ENCODE measurements at places on chromosomes 2 and 18.

DNA sequence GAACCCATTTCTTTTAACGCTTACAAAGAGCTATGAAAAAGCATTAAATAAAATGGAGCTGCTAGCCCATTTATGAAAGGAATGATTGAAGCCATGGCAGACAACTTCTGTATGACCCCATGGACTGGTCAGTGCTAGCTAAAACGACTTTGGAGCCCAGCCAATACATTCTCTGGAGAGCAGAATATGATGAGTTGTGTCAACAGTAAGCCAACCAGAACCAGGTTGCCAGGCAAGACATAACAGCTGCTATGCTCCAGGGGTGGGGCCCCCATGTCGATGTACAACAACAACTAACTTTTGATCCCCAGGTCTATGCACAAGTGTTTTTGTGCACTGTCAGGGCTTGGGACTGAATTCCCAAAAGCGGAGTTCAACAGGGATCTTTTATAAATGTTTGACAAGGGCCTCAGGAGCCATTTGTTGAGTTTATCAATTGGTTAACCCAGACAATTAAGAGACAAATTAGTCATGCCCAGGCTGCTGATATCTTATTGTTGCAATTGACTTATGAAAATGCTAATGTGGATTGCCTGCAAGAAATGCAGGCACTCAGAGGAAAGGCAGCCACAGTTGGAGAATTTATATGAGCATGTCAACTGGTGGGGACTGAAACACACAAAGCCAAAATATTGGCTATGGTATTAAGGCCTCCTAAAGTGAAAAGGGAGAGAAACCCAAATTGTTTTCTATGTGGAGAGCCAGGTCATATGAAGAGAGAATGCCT lies 64.6 kb upstream of the MYO3B start:
- DNase-seq, result no peak

- DNase-seq, result no peak
Observed at GRCh38 chr18:45255197-45255890, 359.9 kb upstream of the SLC14A2 start.

DNA sequence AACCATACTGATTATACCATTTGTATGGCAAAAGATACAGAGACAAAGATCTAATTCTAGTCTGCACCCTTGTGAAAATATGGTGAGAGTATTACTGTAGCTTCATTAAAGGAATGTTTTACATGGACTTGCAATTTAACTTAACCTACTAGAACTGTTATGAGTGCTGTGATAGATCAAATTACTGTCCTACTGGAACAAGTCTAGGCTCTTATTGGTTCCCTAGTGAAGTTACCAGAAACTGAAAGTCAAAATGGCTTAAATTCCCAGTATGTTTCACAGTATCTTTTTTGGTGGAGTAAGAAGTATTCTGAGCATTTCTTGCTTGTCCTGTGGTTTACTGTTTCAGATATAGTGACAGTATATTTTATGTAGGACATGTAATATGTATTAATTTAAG lies 3.8 kb upstream of the TBR1 start:
- DNase-seq, result no peak

- DNase-seq, result peak; percentile 98
Observed at GRCh38 chr2:128027801-128028667, at the start of gene SAP130. Gene SAP130, minus strand, starts transcription at chr2:128028059. Its CDS starts 1,767 bp downstream, at chr2:128026292.

- no peak for DNase-seq
Observed at GRCh38 chr2:1754461-1755170, 10.3 kb upstream of the PXDN start.

- peak; percentile 74 for DNase-seq
Observed at GRCh38 chr2:58571181-58571852, 330.2 kb upstream of the FANCL start.

DNA sequence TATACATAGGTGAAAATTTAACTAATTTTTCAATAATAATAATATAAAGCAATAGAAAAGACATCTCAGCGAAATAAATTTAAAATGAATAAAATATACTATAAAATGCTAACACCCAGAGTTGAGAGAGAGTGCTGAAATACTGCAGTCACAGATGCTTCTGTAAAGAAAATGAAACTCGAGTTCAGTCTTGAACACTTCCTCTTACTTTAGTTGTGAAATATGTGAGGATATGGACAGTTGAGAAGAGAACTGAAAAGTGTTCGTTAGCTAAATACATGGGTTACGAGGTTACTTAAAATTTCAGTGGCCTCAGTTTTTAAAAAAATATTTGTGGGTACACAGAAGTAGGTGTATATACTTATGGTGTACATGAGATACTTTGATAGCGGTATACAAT lies 106.8 kb downstream of the DNAH7 start:
- DNase-seq, result no peak

- DNase-seq, result no peak
Observed at GRCh38 chr2:56918790-56919189, 735.0 kb downstream of the CCDC85A start.

- DNase-seq, result peak; percentile 77
Observed at GRCh38 chr2:70103531-70104061, 16.3 kb downstream of the PCBP1 start.

DNA sequence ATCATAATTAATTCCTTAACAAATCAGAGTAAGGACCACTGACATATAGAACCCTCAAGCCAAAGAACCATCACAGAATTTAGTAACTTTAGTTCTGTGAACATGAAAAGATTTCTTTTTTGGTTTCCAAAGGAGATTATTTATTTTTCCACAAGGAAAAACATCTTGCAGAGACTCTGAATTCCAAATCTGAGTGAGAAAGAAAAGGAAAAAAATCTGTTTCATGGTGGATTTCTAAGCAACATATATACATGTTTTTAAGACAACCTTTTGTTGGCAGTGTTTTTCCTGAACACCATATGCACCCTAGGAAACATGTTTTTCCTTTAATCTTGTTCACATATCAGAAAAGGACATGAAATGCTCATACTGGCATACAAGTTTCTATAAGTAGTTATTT lies 149.8 kb downstream of the AGPS start:
- no peak for DNase-seq

GRCh38 chr18:3605954-3606443 lies 156.0 kb downstream of the TGIF1 start:
- DNase-seq, result no peak

DNA sequence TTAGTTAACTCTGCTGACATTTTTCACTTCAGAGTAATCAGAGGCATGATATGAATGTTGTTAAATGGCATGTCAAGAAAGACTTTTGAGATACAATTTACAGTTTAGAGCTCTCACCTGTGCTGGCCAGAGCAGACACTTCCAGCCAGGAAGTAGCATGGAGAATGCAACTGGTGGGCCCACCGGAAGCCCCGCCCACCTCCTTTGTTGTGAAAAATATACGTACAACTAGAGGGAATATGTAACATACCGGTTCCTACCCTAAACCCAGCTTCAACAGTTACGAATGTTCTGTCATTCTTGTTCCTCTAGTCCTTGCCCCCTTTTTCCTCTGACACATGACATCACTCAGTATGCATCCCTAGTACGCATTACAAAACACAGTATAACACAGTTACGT lies 70.2 kb upstream of the ITM2C start:
- no peak for DNase-seq

DNA sequence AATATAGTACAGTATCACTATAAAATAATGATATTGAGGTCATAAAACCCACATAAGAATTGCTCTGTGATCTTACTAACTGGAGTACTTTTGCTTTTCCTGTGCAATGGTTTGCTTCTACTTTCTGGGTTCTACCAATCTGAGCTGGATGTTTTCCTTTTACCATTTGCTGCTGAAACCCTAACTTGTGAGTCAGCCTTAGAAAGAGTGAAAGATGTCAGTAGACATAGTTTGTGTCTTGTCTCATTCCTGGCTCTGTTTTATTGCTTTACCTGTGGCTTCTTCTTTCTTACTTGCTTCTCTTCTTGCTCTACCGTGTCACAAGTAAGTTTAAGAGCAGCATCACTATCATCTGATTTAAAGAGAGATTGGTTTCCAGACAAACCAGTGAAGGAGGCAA lies 61.0 kb downstream of the MBD2 start:
- DNase-seq, result no peak

GRCh38 chr18:62935994-62936393 lies 220.7 kb downstream of the PHLPP1 start:
- no peak for DNase-seq

GRCh38 chr18:9722691-9723090 lies 14.6 kb downstream of the RAB31 start:
- peak; percentile 34 for DNase-seq

GRCh38 chr2:7077660-7078267 lies 160.6 kb downstream of the RNF144A start:
- DNase-seq, result no peak

GRCh38 chr2:197674060-197674459 lies 1.3 kb downstream of the RFTN2 start:
- DNase-seq, result no peak

DNA sequence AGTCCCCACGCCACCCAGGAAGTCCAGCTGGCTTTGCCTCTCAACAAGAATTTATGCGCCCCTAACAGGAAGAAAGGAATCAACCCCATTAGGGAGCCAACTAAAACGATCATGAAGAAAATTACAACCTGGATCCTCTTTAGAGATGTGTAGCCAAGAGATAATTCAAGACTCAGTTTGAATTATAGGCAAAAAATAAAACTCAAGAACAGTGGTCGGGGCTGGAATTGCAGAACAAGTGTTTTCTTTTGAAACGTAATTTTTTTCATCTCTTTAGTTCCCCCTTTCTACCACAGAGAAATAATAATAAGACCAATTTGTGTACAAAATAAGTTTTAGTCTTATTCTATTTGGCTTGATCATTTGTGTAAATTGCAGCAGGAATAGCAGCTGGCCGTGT lies 22.4 kb downstream of the PDCD1 start:
- DNase-seq, result no peak

- DNase-seq, result no peak
Observed at GRCh38 chr2:112706170-112706664, 14.6 kb upstream of the NT5DC4 start.

DNA sequence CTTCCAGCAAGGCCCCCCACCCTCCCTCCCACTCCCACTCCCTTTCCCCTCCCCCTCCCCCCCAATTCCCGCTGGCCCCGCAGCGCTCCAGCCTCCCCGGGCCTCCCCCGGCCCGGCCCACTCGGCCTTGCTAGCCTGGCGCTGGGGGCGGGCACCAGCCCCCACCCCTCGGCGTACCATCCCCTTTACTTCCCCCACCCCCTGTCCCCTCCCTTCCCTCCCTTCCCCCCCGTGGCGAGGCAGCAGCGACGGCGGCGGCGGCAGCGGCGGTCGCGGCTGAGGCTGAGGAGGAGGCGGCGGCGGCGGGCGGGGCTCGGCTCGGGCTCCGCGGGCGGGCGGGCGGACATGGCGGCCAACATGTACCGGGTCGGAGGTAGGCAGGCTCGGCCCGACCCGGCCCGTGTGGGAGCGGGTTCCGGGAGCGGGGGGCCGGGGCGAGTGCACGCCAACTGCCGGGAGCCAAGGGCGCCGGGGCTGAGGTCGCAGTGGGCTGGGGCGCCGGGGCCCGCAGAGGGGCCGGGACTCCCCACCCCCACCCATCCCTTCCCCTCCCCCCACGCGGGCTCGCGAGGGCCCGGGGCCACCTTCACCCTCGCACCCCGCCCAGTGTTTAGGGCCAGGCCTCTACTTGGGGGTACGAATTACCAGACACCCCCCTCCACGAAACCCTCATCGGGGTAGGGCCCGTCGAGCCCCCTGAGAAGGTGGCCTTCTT lies at the start of gene MTA3:
TSS of gene MTA3 (plus strand) at position 232 of the 715 bp plus-strand sequence. CDS start at position 346, 114 bp downstream.
- peak; percentile 92 for DNase-seq

- DNase-seq, result no peak
Observed at GRCh38 chr18:68219872-68220271, 495.0 kb downstream of the TMX3 start.

DNA sequence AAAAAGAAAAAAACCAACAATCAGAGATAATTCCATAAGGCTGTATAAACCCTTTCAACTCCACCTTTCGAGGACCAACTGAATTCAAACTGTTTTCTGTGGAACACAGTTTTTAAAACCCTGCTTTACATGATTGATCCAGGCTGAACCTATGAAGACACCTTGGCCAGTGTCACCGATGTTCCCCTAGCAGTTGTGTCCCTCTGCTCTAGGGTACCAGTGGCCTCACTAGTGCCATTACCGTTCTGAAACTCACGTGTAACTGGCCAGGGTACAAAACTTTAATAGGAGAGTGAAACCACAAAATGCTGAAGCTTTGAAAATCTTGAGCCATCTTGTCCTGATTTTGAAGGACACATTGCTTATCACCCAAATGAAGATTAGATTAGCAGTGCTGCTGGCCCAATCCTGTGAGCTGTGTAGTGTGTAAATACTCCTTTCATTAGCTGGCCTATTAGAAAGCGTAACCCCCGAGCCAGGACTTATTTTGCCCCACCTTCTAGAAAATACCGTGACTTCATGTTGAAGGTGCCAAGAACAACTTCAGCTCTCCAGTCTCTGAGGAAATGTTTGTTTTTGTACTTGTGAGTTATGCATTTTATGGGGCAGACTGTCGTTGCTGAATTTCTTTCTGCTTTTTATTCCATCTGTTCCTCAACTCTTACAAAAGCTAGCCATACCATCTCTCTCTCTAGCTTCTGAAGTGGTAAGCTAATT lies 147.8 kb upstream of the MAP3K20 start:
- no peak for DNase-seq

DNA sequence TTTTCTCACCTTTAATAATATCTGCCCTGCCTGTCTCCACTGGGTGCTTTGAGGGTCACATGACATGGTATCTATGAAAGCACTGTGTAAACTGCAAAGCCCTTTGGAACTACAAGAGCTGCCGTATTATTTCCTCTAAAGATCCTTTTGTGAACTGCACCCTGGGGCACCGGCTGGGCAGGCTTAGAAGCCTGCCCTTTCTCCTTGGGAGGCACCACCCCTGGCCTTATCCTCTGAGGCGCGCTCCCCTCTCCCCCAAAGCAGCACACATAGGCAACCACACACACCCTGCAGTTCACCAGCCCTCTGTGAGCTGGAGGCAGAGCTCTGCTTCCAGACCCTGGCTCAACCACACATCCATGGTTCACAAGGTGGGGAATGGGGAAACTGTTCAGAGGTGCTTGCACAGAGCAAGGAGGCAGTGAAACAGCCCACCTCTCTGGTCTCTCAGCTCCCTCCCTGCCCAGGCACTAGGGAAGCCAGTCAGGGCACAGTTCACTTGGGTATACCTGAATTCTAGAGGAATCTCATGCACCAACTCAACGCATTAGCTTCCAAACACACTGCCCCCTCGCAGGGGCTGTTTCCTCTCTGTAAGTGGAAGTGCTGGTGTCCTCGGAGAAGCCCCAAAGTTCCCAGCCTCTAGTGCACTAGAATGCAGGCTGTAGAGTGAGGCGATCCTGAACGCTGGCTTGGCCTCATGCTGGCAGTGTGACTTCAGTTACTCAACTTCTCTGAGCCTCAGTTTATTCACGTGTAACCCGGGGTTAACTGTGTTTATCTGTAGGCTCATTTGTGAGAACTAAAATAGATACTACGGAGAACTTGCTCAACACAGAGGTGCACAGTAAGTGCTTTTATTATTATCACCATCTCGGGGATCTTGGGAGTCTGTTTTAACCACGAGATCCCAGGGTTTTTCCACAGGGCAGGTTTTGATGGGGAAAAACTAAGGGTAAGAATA lies 11.0 kb downstream of the SIGLEC15 start:
- no peak for DNase-seq

DNA sequence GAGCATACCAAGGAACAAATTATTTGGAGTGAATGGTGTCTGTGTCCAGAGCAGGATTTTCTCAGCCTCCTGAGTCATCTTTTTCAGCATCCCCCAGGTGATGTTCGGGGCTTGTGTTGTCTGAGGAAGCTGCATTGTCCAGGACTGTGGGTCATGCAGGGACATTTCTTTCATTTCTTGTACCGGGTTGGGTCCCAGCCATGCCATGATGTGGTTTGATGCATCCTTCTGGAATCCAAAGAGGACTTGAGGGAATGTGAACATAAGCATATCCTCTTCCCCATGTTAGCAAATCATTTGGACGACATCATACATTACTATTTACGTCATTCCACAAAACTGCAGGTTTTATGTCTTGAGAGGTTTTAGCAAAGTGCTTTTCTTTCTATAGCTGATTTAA lies 797.8 kb downstream of the CCDC85A start:
- DNase-seq, result no peak

GRCh38 chr2:1987379-1987778 lies 243.1 kb upstream of the PXDN start:
- no peak for DNase-seq

Data from Karpas-422 (cell line).